Stimulated activated CD4-positive, alpha-beta T cell treated with anti-CD3 and anti-CD28 coated beads, Interleukin-1b, Interleukin-23, amount 100 ng/mL, for 24 hours (primary cell): ENCODE measurements at places on chromosomes 3 and 15.

DNA sequence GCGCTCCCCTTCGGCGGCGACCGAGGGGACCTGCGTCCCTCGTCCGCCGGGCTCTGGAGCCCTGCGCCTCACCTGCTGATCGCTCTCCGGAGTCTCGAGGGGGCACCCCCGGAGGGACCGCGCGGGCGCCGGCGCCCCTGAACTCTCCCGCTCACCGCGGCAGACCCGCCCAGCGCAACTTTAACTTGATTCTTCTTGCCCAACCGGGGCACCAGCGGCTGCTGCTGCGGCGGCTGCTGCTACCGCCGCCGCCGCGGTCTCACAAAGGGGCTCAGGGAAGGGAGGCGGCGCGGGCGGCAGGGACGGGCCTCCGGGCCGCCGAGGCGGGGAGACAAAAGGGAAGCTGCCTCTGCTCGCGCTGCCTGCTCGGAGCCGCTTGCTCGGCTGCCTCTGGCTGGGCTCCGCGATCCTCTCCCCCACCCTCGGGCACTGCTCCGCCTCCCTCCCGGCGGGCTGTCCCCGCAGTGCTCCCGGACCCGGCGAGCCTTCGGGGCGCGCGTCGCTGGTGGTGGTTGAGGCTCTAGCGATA, at the start of gene PPM1L:
Gene PPM1L (plus strand): TSS at position 456 of the 529 bp plus-strand sequence.
- peak; percentile 47 for DNase-seq

DNA sequence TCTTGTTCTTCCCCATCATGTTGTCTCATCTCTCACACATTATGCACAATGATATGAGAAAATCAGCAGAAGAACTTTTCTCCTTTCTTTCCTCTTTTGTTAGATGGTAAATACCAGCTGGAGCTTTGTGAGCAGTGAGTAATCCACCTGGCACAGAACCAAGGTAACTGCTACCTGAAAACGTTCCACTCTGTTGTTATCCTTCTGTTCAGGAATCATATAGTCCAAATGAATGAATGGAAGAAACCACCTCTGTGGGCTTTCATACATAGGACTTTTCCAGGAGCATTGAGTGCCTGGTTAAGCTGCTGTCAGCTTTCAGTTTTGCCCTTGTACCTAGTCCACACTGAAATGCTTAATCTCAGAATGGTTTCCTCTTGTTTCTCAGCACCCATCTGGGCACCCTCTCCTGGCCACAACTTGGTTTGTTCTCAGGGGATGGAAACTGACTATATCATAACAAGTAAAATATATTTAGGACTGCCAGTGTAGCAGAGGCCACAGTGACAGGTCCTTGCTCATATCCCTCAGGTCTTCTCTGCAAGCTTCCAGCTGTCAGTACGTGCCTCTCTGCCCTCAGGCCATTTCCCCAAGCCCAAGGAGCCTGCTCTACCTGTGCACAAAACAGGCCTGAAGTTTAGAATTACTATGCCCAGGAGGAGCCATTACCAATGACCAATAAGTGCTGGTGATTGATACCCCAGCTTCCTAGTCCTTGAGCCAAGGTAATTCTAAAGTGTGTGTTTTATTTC, 23.5 kb upstream of the SLC4A7 start:
- no peak for DNase-seq

DNA sequence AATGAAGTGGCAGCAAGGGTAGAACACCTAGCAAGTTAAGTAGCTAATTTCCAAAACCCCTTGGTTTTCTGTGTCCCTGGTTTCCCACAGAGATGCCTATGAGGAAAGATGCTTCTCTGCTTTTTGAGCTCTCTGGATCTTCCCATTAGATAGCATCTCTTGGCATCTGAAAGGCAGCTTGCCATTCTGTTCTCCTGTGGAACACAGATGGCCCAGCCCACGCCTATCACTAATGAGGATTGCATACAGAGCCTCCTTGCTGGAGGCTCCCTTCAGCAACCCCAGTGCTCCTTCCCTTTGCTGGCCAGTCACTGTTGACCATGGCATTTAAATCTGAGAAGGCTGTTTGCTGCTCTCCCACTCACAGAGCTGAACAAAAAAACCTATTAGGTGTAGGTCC, 34.4 kb upstream of the ETV5 start:
- no peak for DNase-seq

DNA sequence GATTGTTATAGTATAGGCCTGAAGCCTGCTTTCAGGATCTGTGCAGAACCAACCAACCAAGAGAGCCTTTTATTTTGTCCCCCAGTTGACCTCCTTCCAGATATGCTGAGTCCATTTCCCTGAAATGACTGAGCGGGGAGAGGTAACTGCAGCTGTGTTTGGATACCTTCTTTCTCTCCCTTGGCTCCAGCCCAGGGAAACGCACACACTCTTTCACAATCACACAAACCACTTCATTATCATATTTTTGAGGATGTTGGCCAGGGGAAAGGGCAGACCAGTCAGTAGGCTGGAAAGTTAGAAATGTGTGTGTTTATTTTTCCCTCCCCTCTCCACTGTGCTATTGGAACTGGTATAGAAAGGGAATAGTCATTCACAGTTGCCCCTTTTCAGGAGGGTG, 417.7 kb upstream of the TBL1XR1 start:
- DNase-seq = no peak

DNA sequence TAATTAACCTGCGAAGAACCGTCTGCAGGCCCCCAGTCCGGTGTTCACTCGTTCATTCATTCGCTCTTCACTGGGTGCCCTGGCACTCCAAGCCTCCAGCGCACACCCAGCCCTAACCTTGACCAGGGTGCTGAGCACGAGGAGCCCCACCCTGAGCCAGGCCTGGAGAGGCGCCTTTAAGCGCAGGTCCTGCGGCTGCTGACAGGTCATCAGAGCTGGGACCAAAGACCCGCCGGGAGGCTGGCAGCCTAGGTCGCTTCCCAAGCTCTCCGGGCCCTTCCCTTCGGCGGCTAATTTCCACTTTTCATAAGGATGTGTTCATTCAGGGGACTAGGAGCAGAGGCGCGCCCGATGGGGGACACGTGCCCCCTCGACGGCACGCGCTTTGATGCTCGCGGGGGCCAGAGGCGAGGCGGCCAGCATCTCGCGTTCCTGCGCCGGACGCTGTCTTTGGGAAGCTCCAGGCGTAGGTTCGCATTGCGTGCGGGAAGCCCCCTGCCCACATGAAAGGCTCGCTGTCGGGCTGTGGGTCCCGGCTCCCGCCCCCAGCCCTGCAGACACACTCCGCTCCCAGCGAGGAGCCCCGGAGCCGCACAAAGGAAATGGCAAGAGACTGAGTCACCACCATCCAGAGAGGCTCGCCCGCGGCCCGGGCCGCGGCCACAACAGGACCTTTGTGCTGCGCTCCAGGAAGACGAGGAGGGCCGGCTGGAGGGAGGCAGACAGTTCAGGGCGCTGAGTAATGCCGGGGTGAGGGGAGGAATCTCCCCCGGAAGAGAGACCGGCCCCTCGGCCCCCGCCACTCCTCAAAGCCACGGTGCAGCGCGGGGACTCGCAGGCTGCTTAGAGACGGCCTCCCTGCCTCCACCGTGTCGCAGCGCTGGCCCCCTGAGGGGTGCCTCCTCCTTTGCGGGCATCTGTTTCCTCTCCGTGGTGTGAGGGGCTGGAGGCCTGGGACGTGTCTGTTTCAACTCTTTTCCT, 266.4 kb upstream of the HES1 start:
- DNase-seq = no peak
